ENCODE measurements at places on chromosomes 6 and 20.

- DNase-seq, result no peak
Measured at GRCh38 chr6:79694156-79694555, 63.0 kb downstream of the SH3BGRL2 start.

DNA sequence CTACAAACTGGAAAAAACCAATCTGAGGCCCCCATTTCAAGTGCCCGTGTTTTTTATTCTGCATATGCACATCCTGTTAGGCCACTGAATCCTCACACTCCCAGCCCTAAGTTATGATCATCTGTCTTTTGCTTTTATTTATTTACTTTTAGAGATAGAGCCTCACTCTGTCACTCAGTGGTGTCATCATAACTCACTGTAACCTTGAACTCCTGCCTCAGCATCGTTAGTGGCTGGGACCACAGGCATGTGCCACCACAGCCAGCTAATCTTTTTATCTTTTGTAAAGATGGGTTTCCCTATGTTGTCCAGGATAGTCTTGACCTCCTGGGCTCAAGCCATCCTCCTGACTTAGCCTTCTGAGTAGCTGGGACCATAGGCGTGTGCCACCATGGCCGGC lies 29.6 kb upstream of the CLDN20 start:
- no peak for DNase-seq

DNA sequence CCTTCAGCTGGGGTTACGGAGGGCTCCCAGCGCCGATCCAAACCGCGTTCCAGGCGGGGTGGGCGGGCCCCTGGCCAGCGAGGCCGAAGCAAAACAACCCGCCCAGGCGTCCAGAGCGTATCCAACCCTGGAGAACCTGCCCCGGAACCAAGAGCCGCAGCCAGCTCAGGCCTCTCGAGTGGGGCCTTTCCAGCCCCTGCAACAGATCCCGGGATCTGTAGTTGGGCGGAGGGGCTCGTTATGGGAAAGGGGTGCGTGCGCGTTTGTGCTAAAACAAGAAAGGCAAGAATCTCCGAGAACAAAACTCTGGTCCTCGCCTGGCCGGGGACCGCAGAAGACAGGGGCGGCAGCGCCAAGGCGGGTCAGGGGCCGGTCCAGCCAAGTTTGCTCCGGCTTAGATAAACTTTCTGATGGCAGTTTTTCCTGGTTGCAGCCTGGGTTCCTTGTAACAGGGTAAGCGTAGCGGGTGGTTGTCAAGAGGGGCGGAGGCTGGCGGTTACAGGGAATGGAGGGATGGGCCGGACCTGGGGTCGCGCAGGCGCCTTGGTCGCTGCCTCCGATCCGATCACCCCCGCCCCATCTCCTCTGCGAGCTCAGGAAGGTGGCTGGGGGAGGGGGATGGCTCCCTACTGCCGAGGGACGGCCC lies 448 bp upstream of the RIN2 start:
- DNase-seq, result peak; percentile 31

DNA sequence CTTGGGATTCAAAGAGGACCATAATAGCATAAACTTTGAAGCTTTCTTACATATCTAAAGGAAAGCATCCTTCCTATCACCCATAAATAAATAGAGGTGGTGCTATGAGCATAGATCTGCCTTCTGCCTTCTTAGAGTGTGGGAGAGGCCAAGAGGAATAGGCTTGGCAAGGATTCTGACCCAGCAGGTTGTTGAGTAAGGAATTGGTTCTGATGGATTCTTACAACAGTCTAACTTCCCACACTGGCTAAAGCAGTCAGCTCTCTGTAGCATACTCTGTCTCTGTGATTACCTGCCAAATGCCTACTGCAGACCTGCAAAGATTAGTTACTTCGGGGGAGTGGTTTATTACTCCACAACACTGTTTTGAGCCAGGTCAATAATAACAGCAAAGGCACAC lies 198.0 kb upstream of the RAB32 start:
- DNase-seq, result no peak

GRCh38 chr6:41373919-41374617 lies 38.7 kb downstream of the NCR2 start:
- DNase-seq, result no peak

DNA sequence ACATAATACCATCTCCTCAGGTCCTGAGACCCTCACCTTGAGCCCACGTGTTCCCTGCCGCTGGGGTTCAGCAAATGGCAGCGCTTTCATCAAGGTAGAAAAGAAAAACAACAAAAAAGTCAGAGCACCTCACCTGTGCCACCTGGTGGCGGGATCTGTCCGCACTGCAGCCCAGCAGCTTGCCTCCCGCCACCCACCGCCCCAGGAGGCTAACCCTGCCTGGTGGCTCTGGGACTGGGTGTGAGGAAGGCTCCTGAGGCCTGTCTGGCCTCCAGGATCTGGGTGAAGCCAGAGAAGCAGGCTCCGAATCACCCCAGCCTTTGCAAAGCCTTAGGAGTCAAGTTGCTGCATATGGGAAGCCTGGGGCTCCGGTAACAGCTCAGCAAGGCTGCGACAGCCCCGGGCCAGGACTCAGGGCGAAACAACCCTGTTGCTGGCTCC lies 270.8 kb downstream of the BMP7 start:
- DNase-seq, result peak; percentile 49

GRCh38 chr6:17914651-17915050 lies 72.8 kb downstream of the KIF13A start:
- DNase-seq, result no peak

GRCh38 chr6:14964556-14965270 lies 281.2 kb upstream of the JARID2 start:
- no peak for DNase-seq

DNA sequence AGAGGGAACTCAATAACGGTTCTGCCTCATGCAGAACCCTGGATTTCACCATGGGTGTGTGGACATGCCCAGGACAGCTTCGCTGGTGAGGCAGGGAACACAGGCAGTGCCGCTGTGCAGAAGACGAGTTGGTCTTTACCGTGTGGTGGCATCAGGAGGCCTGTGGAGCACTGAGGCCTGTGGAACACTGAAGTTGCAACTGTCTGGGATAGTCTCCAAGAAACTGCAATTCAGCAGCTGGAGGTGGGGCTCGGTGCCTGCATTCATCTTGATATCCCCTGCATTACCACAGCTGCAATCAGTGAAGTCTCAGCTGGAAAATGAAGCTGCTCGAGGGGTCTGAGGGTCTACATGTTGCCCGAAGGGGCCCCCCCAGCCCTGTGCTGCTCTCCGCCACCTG lies 202.4 kb upstream of the CDH4 start:
- no peak for DNase-seq

DNA sequence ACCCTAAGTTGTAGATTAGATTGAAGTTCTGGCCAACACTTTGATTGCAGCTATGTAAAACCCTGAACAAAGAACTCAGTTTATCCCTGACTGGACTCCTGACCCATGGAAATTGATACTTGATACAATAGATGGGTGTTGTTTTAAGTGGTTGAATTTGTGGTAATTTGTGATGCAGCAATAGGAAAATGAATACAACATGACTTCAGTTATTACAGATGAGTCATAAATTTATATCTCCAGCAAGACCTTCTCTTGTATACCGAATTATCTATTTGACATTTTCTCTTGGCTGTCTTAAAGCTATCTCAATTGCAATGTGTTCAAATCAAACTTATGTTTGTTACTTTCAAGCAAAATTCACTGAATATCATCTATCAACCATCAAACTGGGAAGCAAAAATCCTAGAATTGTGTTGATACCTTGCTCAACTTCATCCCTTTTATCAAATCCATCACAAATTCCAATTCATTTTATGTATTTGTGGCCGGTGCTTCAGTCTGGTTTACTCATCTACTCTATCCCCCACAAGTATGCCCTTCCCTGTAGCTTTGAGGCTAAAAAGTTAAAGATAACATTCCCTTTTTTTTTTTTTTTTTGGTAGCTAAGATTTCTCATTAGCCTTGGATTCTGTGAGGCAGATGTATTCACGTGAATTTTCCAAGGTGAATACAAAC lies 129.4 kb upstream of the CENPW start:
- DNase-seq, result no peak

DNA sequence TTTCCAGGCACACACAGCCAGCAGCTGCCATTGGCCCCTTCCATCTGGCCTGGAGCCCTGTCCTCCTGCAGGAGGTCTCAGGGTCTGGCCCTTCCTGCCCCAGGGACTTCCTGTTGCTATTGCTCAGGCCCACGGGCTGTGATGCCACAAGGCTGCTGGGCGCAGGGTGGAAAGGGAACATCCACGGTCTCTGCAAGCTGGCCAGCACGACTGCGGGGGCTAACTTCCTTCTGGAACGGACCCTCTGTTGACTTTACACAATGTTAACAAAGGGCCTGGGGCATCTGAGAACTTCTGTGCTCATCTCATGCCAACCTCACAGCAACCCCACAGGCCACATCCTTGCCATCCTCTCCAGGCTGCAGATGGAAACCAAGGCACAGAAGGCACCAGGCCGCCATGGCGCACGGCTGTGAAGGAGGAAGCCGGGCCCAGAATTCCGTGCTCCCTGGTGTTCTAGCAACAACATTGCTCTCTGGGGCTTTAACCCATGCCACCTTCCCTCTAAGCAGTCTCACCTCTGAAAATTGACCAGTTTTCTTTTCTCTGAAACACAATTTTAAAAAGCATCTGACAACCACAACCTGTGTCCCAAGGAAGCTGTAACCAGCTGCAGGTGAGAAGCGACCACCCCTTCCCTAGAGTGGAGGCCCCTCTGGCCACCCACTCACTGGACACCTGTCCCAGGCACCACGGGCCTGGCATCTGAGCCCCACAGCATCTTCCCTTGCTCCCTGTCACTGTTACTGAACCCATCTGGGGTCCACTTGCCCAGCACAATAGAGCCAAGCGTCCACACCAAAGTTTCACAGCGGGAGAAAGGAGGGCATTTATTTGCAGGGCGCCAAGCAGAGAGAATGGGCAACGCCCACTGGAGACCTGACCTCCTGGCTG lies 261.3 kb downstream of the CDH4 start:
- DNase-seq, result no peak

GRCh38 chr20:19465536-19465935 lies 253.1 kb downstream of the SLC24A3 start:
- no peak for DNase-seq

DNA sequence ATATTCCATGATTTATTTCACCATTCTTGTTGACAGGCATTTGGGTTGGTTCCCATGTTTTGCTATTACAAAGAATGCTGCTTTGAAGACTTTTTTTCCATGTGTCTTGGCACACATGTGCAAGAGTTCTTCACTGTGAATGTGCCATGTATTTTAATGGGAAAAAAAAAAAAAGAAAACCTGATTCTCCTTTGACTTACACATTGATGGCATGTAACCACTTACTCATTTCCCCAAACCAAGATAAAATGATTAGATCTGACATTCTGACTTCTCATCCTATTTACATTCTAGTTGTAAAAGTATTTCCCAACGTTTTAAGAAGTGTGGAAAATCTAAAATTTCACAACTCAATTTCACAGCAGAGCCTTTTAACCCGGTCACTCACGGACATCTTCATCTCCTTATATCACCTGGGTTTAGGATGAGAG lies 4.4 kb downstream of the CAP2 start:
- no peak for DNase-seq

- no peak for DNase-seq
Measured at GRCh38 chr6:138787138-138787537, 8.7 kb upstream of the ECT2L start.

DNA sequence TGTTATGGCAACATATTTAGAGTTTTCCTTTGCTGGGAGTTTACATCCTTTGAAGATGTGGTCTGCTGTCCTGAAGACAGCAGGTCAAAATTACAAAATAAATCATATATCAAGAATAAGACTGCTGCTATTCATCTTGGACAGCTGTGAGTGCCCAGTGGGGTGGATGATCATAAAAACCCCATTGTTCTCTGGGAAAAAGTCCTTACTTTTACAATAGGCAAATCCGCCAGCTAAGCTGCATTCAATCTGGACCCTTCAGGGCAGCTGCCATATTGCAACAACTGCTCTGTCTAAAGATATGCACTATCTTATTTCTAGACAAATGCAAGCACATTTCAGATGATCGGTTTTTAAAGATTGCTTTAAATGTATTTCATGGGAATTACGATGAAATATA lies 19.4 kb downstream of the CASS4 start:
- no peak for DNase-seq

DNA sequence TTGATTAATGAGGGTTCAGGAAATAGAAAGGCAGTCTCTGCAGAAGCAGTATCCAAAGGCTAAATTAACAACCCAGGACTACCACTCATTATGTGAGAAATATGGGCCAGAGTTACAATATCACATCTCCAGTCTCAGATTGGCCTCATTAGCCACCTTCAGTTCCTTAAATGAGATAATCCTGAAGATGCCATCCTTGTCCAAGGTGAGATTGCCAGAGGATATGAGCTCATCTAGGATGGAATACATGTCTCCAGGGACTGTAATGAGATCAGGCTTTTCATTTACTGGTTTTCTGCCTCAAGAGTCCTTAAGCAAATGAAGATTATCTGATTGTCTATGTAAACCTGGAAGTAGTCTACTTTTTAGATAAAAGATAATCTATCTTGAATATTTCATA lies 196.3 kb downstream of the FUT9 start:
- DNase-seq, result no peak

- DNase-seq, result no peak
Measured at GRCh38 chr20:44188752-44189151, 1.8 kb upstream of the JPH2 start.

GRCh38 chr20:45470937-45471336 lies 1.4 kb downstream of the WFDC2 start:
- DNase-seq, result no peak

- no peak for DNase-seq
Measured at GRCh38 chr6:20808924-20809323, 274.7 kb downstream of the CDKAL1 start.

DNA sequence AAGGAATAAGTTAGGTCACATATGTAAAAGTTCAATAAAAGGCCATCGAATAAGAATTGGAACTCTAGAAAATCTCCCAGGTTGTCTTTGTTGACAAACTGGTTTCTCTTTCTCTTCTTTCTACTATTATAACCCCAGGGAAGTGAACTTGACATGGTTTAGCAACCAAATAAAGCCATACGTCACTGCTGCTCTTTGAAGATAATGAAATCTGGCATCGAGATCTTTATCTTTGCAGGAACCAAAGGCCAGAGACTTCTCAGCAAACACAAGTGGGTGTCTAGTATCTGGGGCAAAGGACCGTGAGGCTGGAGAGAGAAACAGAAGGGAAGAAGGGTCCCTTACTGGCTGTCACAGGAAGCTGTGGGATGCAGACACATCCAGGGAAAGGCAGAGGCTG lies 286.7 kb upstream of the CDYL start:
- no peak for DNase-seq
